ENCODE measurements at places on chromosomes 3 and 15.
A peak's percentile ranks its signal among the peaks of the same experiment; 100 is the strongest.

- no peak for DNase-seq
Measured at GRCh38 chr15:42863572-42864239, 56.9 kb downstream of the TTBK2 start.

DNA sequence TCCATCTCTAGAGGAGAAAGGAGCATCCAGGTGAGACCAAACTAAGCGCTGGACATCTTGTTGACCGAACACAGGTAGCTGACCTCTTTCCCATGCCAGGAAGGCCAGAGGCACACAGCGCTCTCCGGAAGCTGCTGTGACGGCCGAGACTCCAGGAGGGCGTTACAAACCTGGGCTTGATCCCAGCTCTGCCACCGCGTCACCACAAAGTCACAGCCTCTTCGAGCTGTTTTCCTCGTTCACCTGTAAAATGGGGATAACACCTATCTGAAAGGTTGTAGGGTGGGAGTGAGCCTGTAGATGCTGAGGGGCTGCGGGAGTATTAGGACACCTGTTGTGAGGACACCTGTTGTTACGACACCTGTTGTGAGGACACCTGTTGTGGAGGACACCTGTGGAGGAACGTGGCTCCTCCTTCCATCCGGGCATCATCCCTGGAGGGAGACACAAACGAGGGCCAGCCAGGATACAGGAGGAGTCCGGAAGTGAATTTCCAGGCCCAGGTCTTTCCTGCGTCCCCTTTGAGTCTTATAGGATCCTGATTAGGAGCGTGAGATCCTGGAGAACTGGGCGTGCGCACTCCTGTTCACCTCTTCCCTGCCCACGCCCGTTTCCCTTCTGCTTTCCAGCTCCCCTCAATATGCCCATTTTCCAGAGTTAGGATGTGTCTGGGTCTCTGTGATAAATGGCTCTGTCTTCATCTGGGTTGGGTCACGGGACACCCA is 2.3 kb upstream of the MUC4 start:
- no peak for DNase-seq

- no peak for DNase-seq
Measured at GRCh38 chr15:65048241-65048640, 3.1 kb downstream of the SLC51B start.

DNA sequence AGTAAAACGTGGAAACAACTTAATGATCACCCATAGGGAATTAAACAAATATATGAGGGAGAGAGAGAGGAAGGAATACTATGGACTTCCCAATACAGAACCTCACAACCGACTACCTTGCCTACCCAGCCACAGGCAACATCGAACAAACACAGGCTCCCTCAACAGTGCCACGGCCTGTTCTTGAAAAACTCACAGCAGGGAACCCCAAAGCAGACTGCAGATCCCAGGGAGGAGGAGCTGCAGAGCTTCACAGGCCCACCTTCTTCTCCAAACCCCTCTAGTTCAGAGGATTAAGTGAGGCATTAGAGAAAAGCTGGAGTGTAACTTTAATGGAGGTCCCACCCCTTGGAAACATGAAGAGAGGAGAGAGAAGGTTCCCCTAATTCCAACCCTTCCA is 110.2 kb downstream of the ST8SIA2 start:
- no peak for DNase-seq

DNA sequence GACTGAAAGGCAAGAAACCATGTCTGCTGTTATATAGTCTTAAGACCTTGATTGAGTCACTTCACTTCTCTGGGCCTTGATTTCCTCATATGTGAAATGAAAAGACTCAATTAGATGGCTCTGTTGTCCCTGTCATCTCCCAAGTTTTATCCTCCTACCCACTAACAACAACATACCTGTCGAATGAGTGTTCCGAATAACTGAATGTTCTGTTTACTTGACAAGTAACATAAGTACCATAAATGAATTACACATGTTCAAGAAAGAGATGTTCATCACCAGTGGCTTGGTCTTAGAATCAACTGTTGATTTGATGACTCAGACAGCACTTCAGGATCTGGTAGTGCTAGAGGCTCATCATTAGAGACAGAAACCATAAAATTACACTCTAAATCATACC is 311.7 kb downstream of the VPS13C start:
- peak; percentile 47 for DNase-seq

DNA sequence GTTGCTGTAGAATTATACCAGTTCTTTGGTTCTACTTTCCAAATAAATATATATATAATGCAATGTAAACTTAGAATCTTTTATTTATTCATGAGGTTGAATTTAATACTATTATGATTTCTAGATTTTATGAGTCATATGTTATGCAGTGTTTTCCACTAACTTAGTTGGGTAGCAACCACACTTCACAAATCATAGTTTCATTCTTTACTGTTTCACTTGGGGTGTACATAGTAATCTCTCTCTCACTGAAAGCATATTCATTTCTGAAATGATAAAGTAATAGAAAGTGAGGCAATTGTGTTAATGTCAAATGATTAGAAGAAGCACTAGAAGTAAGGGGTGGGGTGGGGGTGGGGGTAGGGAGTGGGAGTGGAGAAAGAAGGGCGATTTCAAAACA is 52.6 kb downstream of the IQCH start:
- peak; percentile 30 for DNase-seq

DNA sequence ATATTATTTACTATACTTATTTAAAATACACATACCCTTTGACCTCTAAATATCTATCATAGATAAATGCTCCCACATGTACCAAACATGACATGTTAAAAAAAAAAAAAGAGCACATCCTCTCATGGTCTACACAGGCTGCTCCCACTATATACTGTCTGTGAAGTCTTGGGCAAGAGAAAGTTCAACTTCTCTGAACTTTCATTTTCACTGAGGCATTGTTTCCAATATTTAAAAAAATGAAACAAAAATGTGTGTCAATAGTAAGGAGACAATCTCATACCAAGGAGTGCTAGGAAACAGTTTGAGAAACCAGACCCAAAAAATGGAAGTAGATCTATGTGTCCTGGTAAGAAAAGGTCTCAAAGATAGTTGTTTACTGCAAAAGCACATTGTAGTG is 29.3 kb downstream of the SLC4A7 start:
- DNase-seq: no peak

GRCh38 chr15:36007699-36008098 is 461.7 kb upstream of the DPH6 start:
- DNase-seq: no peak

DNA sequence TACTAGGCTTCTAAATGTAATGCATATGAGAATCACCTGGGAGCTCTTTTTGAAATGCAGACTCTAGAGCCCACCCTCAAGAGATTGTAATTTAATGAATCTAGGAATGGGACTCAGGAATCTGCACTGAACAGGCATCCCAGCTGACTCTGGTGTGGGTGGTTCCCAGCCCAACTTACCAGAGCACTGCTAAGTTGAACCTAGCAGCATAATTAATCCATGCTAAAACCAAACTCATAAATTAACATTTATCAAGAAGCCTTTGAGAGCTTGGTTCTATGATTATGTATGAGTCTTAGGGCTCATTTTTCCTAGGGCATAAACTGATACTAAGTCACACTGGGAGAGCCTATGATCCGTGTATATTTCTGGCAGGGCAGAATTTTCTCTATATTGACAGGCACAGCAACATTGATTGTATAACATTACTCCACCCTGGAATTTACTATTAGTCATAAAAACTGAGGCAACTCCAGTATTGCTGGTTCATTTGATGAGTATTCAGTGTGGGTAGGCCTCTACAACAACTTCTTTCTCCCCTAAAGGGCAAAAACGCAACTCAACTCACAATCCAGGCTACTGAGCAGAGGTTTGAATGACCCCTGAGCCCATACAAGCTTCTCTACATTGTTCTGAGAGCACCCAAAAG is 10.7 kb upstream of the CSTA start:
- no peak for DNase-seq

- no peak for DNase-seq
Measured at GRCh38 chr3:187628169-187628568, 42.0 kb downstream of the SST start.

GRCh38 chr3:55246033-55246432 is 241.1 kb downstream of the WNT5A start:
- DNase-seq: peak; percentile 6

GRCh38 chr3:8768364-8769087 is 887 bp downstream of the OXTR start:
- no peak for DNase-seq

DNA sequence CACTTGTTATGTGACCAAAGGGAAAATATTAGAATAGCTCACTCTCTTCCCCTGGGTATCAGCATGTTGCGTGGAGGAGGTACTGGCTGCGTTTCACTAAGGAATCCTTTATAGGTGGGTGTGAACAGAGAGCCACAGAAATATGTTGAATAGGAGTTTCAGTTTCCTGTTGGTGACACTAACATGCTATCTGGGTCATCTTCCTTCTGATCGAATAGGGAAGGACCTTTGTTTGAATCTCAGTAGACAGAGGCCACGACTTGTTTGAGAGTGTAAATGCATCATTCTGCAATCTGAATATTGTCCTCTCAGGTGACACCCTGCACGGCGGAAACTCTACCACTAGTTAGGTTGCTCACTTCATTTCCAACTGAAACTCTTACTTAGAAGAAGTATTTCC is 157.9 kb upstream of the SLC2A2 start:
- DNase-seq: no peak

DNA sequence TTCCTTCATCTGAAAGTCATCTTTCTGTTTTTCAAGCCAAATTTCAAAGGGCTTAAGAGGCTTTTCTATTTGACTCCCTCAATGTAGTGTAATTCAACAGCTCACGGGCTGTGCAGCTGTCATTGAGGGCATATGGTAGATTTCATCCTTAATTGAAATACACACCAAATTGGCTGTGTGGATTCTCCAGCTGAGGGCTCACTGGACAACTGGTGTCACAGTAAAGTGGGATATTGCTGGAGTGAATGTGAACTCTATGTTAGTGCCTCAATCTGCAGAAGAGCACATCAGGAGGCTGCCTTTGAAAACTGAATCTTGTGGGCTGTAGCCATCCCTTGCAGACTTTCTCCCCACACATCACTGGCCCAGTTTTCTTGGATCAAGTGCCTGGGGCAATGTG is 120.1 kb downstream of the GALK2 start:
- DNase-seq: no peak

GRCh38 chr15:77617476-77618230 is 15.1 kb downstream of the LINGO1 start:
- no peak for DNase-seq

GRCh38 chr15:72006382-72006781 is 111.6 kb downstream of the MYO9A start:
- DNase-seq: no peak

DNA sequence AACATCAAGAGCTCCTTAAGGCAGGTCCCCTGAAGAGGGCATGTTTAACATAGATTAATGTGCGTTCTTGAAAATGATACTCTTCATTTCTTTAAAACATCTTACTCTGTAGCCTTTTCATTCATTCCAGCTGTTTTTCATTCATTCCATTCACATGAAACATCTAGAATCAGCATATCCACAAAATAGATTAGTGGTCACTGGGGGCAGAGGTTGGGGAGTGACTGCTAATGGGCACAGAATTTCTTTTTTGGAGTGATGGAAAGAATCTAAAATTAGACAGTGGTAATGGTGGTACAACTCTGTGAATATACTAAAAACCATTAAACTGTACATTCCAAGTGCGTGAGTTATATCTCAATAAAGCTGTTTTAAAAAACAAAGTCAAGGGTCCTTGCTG is 15.4 kb upstream of the CXCR6 start:
- no peak for DNase-seq

GRCh38 chr3:58613236-58614132 is 36.3 kb upstream of the FAM107A start:
- no peak for DNase-seq

GRCh38 chr15:80778964-80779657 is at the start of gene CEMIP:
Gene CEMIP, plus strand, starts transcription at chr15:80779370. Its CDS starts 94,510 bp downstream, at chr15:80873880.
- peak; percentile 41 for DNase-seq

- no peak for DNase-seq
Measured at GRCh38 chr3:126293370-126294082, 63.7 kb downstream of the KLF15 start.

DNA sequence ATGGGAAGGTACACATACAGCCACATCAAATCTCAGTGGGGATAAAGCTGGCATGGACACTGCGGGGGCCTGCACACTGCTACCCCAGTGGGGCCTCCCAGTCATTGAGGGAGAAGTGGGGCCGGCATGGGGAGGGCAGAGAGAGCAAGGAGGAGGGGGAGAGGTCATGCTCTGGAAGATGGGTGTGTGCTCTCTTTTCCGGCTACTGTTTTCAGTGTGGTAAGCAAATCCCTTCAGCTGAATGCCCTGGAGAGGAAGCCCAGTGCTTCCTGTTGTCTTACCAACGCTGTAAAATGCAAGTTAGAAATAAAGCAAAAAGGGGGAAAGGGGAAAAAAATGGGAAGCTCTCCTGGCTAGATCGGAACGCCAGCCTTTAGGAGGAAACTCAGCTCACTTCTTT is 30.8 kb downstream of the NRROS start:
- no peak for DNase-seq

DNA sequence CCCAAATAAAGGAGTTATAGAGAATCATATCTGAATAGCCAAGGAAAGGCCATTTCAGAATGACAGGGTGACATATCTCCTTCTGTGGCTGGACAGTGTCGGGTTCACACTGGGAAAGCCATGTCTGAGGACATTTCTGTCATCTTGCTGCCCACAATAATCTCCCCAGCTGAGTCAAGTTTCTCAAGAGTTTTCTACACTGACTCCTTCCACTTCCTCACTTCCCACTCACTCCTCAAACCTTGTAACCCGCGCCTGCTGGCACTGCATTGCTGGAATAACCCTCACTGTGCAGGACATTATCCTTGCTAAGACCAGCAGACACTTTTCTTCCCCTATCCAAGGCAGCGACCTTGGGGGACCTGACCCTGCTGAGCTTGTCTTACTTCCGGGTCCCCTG is 5.3 kb upstream of the INSYN1 start:
- no peak for DNase-seq

DNA sequence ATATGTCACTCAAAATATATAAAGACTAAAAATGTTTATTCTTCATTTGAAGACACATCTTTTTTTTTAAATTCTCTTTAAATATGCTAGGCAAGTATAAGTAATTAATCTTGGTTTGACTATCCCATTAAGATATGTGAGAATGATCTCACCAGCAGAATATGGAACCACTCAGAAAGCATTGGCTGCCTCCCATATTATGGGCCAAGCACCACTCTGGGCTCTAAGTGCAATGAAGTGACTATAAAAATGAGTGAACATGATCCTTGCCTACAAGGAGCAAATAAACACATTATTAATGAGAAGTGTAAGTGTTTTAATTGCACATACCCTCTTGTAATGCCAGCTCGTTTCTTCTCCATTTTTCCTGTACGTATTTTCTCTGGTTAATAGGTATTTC is 328.5 kb downstream of the NAALADL2 start:
- no peak for DNase-seq

Measured in fibroblast of the conjunctiva (primary cell).